ENCODE measurements at places on chromosomes 1 and 21.

DNA sequence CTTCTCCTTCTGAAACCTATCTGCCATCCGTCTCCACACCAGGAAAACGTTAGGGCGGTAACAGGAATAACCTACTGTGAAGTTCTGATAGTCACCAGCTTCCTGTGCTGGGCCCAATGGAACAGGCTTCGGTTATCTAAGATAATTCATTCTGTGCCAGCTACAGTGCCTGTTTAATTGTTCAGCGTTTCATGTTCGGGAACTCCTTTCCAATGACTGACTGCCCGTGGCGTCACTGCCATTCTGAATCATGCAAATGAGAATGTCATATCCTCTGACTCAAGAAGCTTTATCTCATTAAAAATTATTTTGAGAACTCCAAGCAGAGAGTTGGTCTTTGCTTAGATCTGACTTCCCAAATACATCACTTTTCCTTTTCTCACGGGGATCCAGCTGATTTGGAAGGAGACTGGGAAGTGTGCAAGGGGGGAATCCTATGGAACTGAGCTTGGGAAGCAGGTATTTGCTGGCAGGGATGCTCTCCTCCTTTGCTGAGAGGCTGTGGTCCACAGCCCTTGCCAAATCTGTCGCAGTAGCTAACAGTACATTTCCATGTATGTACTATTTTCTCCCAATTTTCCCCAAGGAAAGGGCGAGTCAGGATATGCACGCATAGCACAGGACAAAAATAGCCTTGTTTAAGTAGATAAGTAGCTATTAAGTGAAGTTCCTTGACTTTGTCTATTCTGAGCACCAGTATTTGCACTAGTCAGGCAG is 358.7 kb downstream of the LTN1 start:
- no peak for DNase-seq

- no peak for DNase-seq
These were observed 553.0 kb downstream of the SMYD3 start for GRCh38 chr1:245953876-245954660.

DNA sequence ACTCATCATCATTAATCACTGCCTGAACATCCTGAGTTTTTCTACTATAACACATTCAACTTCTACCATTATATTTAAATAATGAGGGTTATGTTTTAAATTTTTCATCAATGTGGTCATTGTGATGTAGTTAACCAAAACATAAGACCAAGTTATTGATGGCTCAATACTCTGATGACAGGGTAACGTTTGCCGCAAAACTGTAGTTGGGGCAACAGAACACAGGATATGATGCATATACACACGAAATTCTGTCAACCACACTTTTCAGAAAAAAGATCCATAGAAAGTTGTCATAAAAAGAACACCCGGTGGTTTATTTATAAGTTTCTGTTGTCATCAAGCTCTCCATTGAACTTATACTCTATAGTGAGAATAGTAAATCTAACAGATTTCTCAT is 121.7 kb upstream of the COL11A1 start:
- DNase-seq, result no peak

DNA sequence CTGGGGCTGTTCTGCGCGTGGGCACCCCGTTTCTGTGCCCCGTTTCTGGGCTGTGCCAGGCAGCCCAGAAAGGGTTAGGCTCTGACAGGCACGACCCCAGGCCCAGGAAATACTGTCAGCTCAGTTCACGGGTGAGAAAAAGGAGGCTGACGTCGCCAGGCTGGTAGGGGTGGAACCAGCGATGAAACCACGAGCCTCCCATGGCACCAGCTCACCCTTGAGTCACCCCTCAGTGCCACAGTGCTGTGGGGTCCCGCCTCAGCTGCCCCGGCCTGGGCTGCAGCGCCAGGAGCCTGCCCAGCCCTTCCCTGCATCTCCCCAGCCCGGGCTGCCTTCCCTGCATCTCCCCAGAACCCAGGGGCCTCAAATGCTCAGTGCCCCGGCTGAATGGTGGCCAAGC is 11.5 kb downstream of the MEGF6 start:
- DNase-seq, result no peak

- no peak for DNase-seq
These were observed 91.4 kb upstream of the PLXNA2 start for GRCh38 chr1:208335371-208336136.

GRCh38 chr1:19210772-19211549 is 895 bp upstream of the UBR4 start:
- no peak for DNase-seq
